ENCODE measurements at places on chromosomes 6 and 20.

- no peak for DNase-seq
These were observed 173.9 kb downstream of the EPM2A start for GRCh38 chr6:145561095-145562072.

- no peak for DNase-seq
These were observed 611.3 kb upstream of the GJE1 start for GRCh38 chr6:141521440-141521839.

DNA sequence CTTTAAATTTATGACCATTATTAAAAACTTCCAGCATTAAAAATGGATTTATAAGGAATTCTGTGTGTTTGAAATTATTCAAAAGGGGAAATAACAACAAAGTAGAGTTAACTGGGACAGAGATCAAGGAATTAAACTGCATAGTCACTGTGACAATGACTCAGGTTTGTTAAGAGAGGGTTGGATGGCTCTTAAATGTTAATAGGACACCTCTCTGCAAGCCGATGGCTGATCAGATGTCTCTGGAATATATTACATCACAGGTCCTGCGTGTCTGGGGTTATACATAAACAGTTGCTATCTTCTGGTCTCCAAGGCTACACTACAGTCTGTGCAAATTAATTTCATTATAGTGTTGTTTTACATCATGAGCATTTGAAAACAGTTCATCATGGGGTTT is 574.3 kb downstream of the COL12A1 start:
- no peak for DNase-seq

- DNase-seq: no peak
These were observed 113.7 kb upstream of the ENPP5 start for GRCh38 chr6:46284475-46284874.

DNA sequence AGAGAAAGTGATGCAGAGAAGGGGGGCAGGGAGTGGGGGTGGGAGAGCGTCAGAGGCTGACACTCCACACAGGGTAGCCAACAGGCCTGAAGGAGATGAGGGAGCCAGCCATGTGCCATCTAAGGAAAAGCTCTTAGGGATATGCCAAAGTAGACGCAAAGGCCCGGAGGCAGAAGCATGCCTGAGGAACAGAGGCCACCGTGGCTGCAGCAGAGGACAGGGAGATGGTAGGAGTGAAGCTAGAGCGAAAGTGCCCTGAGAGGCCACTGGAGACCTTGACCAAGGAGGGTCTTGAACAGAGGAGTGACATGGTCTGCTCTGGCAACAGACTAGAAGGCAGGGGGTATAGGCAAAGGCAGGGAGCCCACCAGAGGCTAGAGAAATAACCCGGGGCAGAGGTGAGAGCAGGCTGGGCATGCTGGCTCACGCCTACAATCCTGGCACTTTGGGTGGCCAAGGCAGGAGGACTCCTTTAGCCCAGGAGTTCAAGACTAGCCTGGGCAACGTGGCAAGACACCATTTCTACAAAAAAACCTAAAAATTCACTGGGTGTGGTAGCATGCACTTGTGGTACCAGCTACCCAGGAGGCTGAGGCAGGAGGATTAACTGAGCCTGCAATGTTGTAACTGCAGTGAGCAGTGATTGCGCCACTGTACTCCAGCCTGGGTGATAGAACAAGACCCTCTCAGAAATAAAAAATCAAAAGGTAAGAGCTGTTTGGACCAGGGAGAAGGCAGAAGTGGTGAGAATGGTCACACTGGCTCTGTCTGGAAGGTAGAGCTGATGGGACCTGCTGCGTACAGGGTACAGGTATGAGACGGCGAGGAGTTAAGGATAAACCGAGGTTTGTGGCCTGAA is 6.3 kb downstream of the RRBP1 start:
- no peak for DNase-seq

DNA sequence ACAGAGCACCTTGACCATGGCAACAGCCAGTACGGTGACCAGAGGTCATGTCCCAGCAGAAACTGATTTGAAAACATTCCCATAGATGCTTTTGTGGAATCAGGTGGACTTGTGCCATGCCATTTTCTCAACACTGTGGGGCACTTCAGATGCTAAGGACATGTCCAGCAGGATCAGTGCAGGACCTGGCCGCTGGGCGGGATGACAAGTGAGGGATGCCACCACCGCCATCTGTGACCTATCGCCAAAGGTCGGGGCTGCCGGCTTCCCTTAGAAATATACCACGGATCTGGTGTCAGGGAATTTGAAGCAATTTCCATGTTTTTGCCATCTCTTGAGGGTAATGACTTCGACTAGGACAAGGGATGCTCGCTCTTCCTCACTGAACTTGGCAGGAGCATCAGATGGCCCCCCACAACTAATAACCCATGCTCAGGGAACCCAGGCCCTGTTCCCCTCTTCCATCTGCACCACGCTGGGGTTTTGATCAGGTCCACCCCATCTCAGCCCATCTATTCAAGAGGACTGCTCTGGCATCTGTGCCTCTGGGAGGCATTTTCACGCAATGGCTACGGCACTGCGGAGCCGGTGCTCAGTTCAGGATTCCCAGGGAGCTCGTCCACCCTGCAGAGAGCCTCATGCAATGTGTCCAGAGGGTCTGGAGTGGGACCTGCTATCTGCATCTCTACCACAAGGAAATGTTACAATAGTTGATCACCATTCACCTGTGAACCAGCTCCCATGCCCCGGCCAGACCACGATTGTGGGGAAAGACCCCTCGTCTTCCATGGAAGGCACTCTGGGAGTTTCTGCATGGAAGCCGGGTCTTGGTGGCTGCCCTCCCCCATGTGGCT is 302.6 kb downstream of the TAF4 start:
- no peak for DNase-seq

DNA sequence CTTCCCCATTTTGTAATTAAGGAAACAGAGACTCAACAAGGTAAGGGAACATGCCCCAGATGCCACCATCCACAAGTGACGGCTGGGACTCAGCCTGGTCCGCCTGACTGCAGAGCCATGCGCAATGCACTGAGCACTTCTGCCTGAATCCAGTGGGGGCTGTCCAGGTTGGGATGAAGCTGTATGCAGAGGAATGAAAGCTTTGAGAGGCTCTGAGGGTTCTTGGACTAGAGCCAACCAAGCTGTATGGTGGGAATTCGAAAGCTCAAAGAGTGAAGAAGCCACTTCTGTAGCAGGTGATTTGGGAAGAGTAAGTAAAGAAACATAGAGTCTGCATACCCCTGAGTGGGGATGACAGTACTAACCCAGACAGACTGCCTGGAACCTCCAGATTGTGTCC is 127.6 kb upstream of the AKAP12 start:
- no peak for DNase-seq

GRCh38 chr6:127894051-127894450 is 6.8 kb downstream of the THEMIS start:
- DNase-seq: no peak

DNA sequence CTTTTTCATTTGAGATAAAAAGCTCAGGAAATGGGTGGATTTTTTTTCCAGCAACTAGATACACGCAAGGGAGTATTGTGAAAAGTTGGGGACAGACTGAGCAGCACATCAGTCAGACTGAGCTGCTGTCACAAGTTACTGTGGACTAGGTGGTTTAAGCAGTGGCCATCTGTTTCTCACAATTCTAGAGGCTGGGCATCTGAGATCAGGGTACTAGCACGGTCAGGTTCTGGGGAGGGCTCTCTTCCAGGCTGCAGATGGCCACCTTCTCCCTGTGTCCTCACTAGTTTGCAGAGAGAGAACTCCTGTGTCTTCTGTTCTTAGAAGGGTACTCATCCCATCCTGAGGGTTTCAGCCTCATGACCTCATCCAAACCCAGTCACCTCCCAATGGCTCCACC is 178.3 kb downstream of the SYNDIG1 start:
- no peak for DNase-seq

DNA sequence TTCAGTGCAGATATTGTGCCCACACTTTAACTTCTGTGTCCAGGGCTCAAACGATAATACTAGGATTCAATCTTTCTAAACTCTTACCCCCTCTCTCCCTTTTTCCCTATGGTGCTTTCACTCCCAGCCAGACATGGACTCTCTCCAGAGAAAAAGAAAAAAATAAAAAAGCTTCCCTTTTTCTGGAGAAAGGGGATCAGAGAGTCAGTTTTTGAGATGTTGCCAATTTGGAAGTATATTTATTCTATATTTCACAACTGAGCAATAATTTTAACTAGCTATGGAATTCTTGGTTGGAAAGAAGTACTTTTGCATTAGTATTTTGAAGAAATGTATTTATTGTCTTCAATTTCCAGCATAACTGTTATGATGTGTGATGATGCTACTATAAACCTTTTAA is 72.2 kb upstream of the ZFP64 start:
- no peak for DNase-seq

DNA sequence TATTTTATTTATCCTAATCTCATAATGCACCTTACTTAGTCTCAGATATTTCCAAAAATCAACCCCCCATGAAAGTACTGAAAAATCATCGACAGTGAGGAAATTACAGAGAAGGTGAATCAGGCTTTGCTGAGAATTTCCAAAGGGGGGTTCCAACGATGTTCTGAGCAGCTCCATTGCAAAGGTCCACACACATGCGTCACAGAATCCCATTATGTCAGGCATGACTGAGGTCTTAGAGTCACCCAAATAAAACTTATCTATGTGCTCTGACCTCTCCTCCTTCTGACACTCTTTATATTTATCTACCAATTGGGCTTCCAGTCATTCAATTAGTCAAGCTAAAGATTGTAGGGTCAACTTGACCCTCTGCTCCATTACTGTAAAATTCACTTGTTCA is 12.7 kb upstream of the LRRN4 start:
- no peak for DNase-seq

- DNase-seq: no peak
These were observed 86.3 kb downstream of the CHMP4B start for GRCh38 chr20:33897313-33897912.

GRCh38 chr20:10219993-10220750 is 1.5 kb downstream of the SNAP25 start:
- DNase-seq: no peak

- DNase-seq: no peak
These were observed 57.0 kb downstream of the SLX4IP start for GRCh38 chr20:10492065-10492464.

DNA sequence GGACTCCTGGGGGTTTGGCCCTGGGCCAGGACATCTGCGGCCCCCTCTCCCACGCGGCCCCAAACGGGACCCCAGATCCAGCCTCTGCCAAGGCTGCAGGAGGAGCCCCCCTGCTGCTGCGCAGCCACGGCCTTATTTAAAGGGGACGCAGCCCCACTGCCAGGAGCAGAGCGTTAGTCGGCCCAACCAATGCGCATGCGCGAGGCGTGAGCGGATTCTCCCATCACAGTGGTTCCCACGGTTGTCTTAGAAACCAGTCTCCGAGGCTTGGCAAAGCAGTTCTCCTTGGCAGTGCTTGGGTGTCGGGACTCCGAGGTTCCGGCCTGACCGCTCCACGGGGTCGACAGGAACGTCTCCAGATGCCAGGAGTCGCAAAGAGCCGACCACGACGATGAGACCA is 288.3 kb upstream of the ZNF337 start:
- DNase-seq: peak; percentile 33

DNA sequence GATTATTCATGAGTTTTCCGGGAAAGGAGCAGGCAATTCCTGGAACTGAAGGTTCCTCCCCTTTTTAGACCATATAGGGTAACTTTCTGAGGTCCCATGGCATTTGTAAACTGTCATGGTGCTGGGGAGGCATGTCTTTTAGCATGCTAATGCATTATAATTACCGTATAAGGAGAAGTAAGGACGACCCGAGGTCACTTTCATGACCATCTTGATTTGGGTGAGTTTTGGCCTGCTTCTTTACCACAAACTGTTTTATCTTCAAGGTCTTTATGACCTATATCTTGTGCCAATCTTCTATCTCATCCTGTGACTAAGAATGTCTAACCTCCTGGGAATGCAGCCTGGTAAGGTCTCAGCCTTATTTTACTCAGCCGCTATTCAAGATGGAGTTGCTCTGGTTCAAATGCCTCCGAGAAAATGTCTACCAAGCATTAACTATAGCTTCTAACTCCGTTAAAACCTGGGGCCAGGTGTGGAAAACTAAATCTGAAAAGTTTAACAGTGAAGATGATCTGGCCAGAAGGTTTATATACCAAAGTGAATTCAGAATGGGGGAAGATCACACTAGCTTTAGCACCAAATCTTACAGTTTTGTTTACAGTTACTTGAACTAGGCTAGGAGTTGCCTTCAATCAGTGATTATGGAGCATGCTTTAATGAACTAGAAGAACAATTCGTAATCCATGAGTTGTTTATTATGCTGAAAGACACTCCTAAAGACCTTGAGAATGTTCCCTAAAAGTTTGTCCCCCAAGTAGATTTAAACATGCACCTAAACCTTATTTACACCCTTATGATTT is 80.0 kb upstream of the TOP1 start:
- DNase-seq: no peak

DNA sequence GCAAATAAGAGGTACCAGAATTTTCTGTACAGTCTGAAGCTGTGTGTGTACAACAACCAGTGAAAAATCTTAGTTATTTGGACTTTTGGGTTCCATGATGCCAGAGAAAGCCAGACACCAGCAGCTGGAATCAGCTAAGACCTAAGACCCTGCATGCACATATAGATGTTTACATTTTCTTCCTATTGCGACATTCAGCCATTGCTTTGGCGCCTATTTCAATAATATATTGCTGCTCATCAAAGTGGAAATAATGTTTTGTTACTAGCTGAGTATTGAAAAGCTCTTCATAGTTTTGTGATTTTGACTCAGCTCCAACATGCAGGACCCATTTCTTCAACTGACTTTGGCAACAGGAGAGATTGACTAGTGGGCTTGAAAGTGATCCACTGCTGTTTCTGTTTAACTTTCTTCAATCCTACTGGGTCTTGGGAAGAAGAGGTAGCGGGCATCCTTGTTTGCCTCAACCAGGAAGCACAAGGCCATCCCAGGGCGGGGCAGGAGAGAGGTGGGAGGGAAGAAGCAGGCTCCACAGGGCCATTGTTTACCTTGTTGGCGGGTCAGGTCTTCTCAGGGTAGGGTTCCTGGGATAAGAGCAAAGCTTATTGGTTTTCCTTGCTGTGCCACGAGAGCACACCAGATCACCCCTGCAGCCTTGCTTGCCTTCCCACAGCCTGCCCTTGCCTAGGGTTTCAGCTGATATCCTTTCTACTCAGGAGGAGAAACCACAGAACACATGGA is 101.3 kb upstream of the ESR1 start:
- no peak for DNase-seq

GRCh38 chr20:44247586-44248409 is 690 bp downstream of the GDAP1L1 start:
- DNase-seq: no peak

DNA sequence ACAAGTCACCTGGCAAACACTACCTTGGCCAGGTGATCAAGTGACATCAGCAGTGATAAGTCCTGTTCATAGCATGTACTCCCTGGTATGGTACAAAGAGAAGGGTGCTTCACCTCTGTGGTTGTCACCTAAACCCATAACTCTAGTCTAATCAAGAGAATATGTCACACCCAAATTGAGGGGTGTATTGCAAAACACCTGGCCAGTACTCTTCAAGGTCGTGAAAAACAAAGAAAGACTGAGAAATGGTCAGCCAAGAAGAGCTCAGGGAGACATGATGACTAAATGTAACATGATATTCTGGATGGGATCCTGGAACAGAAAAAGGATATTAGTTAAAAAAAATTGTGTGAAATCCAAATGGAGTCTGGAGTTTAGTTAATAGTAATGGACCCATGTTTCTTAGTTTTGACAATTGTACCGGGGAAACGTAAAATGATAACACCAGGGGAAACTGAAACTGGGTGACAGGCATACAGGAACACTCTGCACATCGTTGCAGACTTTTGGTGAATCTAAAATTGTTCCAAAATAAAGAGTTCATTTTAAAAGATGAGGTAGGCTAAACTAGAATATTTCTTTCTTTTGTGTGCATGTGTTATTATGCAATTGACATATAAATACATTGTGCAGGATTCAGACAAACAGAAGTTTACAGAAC is 262.0 kb downstream of the CDC5L start:
- DNase-seq: no peak

Measured in activated T-cell treated with anti-CD3 and anti-CD28 coated beads for 24 hours (primary cell).